Foreskin fibroblast (primary cell): ENCODE measurements at places on chromosomes 6 and 20.
A peak's percentile ranks its signal among the peaks of the same experiment; 100 is the strongest.

GRCh38 chr6:140036196-140036595, 661.7 kb upstream of the CITED2 start:
- DNase-seq, result no peak

DNA sequence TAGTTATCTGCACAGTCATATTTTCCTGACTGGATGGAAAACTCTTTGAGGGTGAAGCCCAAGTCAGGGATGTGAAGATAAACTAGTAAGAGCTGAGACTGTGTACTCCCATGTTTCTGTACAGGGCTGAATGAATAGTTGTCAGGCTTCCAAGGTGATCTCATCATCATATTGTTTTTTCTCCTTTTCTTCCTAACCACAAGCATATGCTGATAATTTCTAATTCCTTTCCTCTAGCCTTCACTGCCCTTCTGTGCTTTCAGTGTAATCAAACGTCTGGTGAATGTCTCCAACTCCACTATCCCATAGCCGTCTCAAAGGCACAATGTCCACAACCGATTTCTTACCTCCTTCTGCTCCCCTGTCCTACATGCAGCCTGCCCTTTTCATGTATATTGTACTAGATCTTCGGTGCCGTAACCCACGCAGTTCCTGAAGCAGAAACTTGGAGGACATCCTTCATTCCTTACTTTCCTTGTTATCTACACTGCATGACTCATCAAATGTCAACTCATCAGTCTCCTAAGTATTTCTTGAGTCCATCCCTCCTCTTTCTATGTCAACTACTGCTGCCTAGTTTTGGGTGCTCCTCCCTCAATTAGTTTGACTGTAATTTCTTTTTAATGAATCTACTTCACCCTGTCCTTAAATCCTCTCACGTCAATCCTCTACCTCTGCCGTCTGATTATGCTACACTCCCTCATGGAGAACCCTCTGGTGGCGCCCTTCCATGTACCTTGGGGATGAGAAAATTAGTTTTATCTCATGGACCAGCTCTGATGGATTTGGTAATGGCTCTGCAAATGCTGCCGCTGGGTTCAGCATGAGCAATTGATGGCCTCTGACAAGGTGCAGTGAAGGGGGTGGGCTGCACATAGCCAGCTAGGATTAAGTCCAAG, 21.9 kb downstream of the NCOA7 start:
- DNase-seq, result peak; percentile 91

DNA sequence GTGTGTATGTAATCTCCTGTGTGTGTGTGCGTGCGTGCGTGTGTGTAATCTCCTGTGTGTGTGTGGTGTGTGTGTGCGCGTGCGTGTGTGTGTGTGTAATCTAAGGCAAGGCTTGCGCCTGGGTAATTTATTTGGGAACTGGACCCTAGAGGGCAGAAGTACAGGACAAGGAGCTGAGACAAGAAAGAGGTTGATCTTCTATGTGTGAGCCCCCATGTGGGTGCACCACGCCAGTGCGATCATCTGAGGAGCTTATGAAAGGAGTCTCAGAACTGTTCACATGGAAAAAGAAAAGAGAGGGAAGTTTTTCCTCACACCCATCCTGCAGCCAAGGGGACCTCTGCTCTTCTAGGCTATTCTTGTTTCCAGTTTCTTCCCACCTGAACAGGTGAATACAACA, 220.1 kb upstream of the GGTLC1 start:
- DNase-seq, result no peak

GRCh38 chr20:2753461-2754040, 46.9 kb downstream of the CPXM1 start:
- no peak for DNase-seq

DNA sequence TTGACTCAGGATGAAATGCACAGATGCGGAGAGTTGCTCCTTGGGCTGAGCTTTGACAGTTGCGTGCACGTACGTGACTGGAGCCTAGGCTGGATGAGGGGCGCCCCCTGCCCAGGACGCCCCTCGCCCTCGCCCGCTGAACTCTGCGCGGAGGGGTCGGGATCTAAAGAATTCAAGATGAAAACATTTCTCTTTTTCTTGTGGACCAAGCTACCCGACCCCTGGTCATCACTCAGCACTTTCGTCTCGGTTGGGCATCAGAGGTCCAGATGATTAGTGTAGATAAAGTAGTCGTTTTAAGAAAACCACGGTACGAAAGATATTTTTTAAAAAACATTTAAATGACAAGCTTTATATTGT, 700 bp downstream of the DTD1 start:
- no peak for DNase-seq

DNA sequence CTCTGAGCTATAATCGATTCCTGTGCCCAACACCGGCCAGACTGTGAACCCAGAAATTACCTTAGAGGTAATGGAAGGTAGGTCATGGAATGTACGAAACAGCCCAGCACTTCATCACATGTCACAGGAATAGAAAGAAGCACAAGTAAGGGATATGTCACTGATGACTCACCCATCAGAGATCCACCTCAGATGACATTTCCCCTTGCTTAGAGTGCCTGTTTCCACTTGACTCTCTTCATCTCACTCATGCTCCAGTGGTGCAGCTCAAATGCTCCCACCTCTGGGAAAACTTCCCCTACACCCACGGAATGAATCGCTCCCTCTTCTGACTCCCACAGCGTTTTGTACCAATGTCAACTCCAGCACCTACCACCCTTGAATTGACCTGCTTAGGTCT, 381.6 kb upstream of the CNR1 start:
- DNase-seq, result no peak

GRCh38 chr6:52065621-52066020, 21.8 kb downstream of the PKHD1 start:
- no peak for DNase-seq

DNA sequence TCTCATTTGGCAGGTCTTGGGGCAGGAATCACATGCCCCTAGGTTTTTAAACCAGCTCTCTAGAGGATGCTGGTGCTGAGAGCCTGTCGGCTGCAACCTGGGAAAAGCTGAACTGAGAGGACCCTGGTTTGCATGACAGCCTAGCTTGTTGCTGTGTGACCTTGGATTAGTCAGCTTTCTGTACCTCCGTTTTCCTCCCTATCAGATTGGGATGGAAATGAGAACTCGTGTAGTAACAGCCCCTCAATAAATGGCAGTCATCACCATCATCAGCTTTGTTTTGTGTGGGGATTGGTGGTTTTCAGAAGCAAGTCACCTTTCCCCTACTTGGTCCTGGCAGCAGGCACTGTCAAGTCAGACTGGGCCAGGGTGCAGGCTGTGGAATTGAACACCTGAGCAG, 75.2 kb upstream of the MYL9 start:
- DNase-seq, result no peak

GRCh38 chr6:87702589-87702945, 534 bp upstream of the AKIRIN2 start:
- peak; percentile 68 for DNase-seq

DNA sequence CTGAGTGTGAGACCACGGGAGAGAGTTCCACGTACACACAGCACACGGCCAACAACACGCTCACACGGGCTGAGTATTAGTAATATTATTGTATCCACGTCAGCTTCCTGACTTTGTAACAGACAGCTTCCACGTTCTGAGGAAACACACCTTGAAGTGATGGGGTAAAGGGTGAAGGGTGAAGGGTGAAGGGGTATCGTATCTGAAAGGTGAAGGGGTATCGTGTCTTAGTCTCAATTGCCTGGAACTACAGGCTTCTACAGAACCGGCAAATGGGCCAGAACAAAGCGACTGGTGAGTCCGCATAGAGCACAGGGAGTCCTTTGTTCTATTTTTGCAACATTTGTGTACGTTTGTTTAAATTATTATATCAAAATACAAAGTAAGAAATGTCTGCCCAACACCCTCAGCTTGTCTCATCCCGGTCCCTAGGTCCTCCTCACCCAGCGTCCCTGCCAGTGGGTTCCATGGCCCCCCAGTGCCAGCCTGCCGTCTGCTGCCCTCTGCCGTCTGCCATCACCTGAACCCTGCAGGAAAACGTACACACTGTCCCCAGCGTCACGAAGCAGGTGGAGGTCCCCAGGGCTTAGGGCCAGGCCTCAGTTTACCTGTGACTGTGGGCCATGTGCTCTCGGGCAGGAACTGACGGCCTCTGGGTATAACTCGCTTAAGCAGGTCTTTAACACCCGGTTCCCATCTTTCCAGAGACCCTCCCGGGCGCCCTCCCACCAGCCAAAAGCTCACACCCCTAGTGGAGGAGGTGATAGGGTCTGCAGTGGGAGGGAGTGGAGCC, 4.4 kb upstream of the HELZ2 start:
- DNase-seq, result no peak

GRCh38 chr6:112232845-112233256, 21.5 kb downstream of the LAMA4 start:
- DNase-seq, result no peak

GRCh38 chr6:167093406-167093921, 29.4 kb upstream of the CCR6 start:
- DNase-seq, result no peak

DNA sequence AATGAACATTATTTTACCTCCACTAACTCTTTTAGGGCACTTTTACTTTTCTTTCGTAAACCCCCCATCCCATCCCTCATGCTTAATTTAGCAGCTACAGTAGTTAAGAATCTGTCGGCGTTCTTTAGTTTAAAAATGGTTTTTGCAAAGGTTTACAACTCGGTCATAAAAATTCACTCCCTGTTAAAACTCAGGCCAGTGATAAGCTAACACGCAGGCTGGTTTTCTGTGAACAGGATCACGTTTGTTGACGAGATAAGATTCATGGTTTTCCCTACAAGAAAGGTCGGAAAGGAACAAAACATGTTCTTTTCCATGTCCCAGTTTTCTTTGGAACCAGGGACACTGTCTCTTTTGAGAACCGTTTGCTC, 101.1 kb downstream of the TOX2 start:
- no peak for DNase-seq

- no peak for DNase-seq
These were observed 160.4 kb downstream of the CD83 start for GRCh38 chr6:14278006-14278405.

DNA sequence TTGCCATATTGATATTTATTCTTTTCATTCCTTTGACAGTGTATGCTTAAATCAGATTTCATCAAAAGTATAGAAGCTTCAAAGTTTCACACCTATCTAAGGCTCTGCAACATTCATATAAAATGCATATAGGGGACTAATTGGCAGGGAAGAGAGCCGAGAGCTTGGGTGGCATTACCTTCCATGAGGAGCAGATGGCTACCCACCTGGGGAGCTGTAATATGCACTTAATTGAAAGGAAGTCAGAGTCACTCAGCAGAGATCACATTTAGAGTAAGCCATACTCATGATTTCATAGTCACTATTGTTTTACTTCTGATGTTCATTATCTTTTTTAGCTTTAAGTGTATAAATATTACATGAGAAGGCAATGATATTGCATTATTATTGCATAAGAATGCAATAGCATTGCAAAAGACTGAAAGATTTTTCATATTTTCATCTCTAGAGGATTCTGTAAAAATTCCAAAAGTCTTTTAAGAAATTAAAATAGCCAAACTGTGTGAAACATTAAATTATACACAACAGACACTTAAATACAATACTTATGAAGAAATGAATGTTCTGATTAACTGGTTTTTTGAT, 1305.2 kb downstream of the EPHA7 start:
- no peak for DNase-seq

DNA sequence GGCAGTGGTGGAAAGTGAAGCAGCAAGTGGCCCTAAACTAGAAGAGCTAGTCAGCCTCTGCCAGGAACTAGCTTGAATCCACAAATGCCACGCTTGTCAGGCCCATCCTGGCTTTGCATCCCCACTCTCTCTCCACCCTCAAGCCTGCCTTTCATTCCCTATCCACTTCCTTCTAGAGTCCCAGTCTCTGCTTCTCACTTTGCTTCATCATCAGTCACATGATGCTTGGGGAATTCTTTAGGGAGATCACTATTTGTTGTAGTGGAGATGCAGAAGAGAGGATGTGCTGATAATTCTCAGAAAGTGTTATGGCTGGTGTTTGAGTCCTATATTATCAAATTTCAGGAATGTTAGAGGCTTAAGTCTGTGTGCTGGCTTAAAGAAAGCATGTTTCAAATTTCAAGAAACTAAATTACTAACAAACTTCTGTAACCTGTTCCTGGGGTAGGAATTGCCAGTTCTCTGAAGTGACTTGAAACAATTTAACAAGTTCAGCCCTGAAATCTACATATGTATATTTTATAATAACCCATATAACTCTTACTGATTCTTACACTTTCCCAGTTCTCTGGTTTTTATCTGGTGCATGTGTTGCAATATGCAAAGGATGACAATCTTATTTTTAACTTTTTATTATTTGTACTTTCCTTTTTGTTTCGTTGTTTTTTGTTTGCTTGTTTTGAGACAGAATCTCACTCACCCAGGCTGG, 7.5 kb downstream of the TRIM39 start:
- no peak for DNase-seq

DNA sequence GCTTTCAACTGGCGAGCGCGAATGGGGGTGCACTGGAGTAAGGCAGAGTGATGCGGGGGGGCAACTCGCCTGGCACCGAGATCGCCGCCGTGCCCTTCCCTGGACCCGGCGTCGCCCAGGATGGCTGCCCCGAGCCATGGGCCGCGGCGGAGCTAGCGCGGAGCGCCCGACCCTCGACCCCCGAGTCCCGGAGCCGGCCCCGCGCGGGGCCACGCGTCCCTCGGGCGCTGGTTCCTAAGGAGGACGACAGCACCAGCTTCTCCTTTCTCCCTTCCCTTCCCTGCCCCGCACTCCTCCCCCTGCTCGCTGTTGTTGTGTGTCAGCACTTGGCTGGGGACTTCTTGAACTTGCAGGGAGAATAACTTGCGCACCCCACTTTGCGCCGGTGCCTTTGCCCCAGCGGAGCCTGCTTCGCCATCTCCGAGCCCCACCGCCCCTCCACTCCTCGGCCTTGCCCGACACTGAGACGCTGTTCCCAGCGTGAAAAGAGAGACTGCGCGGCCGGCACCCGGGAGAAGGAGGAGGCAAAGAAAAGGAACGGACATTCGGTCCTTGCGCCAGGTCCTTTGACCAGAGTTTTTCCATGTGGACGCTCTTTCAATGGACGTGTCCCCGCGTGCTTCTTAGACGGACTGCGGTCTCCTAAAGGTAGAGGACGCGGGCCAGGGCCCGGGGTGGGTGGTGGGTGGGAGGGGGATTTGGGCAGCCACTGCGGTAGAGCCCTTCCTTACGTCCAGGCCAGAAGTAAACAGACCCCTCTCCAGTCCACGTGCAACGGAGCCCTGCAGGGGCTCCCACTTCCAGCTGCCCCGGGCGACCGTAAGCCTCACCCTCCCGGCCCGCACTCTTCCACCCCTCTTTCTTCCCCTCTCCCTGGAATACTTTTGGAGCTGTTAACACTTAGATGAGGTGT, 998 bp downstream of the BMP2 start:
- DNase-seq, result peak; percentile 60

- peak; percentile 9 for DNase-seq
These were observed 14.8 kb downstream of the ERMARD start for GRCh38 chr6:169766232-169766631.
